Bronchial epithelial cell (primary cell): ENCODE measurements at places on chromosomes 5 and 9.
A peak's percentile ranks its signal among the peaks of the same experiment; 100 is the strongest.

- DNase-seq: no peak
Observed at GRCh38 chr5:57447658-57448057, 35.0 kb downstream of the ACTBL2 start.

- DNase-seq: peak; percentile 94
Observed at GRCh38 chr5:149140197-149141002, 893 bp upstream of the ABLIM3 start.

DNA sequence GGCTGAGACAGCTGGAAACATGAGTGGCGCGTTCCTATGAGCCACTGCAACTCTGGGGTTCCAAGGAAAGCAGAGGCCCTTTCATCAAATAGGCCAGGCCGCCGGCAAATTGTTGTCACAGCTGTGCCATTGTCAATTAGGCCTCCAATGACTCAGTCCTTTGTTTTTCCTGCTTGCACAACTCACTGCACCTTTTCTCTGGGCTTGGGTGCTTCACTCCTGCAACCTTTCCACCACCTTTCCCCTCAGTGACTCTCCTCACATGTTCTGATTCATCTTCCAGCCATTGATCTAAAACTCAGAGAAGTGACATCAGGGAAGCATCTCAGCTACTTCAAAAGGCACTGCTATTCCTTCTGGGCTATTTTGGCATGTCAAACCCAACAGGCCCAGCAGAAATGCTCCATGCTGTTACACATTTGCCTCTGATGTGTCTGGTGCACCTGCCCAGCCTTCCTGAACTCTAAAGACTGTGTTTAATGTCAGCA is 653.7 kb downstream of the NR2F1-AS1 start:
- peak; percentile 28 for DNase-seq

- DNase-seq: no peak
Observed at GRCh38 chr5:171614971-171615653, 170.5 kb upstream of the SMIM23 start.

DNA sequence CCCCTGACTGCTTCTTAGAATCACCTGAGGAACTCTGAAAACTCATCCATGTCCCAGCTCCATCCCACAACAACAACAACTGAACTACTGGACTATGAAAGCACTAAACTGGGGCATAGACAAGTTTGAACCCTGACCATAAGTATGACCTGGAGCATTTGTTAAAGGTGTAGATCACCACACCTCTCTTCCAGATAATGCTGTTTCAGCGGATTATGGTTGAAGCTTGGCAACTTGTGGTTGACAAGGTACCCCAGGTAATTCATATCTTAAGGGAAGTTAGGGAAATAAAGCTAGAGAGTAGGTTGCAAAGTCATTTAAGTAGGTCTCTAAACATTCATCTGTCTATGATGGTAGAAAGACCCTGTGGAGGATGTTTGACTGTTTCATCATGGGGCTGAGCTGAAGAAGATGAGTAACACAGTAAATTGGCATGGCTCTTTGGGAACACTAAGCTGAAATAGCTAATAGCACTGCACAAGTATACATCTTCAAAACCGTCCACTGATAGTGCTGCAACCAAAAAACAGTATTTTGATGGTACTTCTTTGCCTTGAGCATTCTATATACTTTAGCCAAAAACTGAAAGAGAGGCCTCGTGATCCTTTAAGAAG is 80.2 kb downstream of the TMEM174 start:
- no peak for DNase-seq
